Mucosa of descending colon (tissue), 3 donors: ENCODE measurements at places on chromosomes 16 and 17. TPM values are rescaled to one million over a fixed set of nuclear protein-coding genes. Genes with fewer than 3 reads are reported as not detected.
A peak's percentile ranks its signal among the peaks of the same experiment; 100 is the strongest.

GRCh38 chr16:86294535-86295196, 215.7 kb upstream of the FOXF1 start:
- DNase-seq, result peak; percentile 40

DNA sequence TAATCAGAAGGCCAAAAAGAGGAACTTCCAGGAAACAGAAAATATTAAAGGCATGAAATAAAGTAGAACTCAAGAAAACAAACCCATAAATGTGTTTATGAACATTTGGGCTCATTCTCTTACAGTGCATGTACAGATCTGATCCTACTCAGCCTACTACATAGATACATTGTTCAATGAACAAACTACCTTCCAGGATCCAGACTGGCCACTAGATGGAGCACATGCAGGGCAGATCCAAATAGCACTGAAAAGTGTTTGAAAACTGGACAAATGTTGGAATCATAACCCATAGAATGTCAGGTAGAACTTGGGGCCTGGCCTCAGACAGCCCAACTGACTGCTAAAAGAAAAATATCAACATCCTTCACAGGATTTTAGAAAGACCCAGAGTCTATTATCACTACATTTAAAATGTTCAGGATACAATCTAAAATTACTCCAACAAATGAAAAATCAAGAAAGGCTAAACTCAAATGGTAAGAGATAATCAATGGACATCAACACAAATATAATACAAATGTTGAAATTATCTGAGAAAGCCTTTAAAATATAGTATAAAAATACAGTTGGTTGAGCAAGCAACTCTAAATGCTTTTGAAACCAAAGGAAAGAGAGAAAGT, 122.4 kb upstream of the NUDT7 start:
- peak; percentile 60 for DNase-seq

DNA sequence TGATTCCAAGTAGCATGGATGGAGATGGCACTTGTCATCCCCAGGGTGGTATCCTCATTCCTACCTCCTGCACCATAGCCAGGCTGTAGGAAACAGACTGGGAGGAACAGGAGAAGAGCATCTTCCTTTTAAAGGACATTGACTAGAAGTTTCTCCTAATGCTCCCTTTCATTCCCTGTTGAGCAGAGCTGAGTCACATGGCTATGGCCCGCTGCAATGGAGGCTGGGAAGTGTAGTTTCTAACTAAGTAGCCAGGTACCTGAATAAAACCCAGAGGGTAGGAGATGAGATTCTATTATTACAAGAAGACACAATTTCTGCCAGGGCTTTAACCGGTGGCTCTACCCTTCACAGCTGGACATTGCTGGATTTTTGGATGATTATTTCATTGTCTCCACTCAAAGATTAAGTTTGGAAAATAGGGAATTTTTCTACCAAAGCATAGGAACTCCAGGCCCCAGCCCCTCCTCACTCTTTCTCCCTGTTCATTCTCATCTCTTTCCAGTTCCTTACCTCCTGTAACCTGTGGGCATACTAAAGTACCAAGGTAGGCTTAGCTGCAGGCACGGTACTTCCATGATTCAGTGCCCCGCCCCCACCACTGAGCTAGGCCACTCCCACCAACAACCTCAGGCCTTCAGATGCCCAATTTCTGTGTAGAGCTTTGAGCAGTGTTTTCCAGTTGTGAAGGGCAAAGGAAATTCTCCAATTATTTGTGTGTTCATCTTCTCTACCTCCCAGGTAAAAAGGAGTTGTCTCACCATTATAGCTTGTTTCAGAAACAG, 378.3 kb downstream of the CDH13 start:
- DNase-seq, result no peak

- no peak for DNase-seq
Observed at GRCh38 chr17:38464251-38464722, 36.0 kb downstream of the ARHGAP23 start.

- DNase-seq, result no peak
Observed at GRCh38 chr17:81241648-81242420, 2.7 kb downstream of the NDUFAF8 start.

- DNase-seq, result no peak
Observed at GRCh38 chr16:55113210-55113609, 182.5 kb downstream of the IRX5 start.

DNA sequence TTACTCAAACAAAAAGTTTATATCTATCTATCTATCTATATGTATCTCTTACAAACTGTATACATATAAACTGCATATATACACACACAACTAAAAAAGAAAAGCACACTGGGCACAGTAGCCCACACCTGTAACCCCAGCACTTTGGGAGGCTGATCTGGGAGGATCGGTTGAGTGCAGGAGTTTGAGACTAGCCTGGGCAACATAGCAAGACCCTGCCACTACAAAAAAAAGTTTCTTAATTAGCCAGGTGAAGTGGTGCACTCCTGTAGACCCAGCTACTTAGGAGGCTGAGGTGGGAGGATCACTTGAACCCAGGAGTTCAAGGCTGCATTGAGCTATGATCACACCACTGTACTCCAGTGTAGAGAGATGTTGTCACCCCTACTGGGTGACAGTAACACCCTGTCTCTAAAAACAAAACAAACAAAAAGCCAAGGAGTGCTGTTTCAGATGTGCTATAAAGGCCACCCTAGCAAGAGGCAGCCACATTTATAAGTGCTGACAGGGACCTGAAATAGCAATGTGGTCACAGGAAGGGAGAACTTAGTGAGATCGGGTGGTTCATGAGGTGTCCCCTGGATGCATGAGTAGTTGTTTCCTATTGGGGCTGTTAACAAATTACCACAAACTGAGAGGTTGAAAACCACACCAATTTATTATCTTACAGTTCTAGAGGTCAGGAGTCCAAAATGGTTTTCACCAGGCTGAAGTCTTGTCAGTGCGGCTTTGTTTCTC, 4.8 kb downstream of the CD2BP2 start:
- DNase-seq, result no peak

GRCh38 chr16:30974348-30974747, 10.7 kb upstream of the HSD3B7 start:
- no peak for DNase-seq

- no peak for DNase-seq
Observed at GRCh38 chr17:41153856-41154255, 4.2 kb upstream of the KRTAP4-5 start.

DNA sequence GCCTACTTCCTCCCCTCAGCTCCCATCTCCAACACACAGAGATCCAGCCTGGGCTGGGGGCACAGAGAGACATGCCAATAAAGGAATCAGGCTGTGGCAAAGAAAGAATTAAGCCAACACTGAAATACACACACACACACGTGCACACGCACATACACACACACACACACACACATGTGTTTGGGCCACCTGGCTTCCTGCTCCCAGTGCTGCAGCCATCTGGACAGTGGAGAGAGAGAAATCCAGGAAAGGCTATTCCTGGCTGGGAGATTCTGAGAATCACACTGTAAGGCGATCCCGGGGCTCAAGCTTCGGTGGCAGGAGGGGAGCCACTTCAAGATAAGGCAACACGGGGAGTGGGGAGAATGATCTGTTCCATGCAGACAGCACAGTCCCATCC, 72.4 kb downstream of the NOG start:
- no peak for DNase-seq

GRCh38 chr17:4375039-4375748, 8.7 kb upstream of the UBE2G1 start:
- DNase-seq, result no peak

GRCh38 chr16:14301169-14302030, 230.3 kb downstream of the MRTFB start:
- no peak for DNase-seq

DNA sequence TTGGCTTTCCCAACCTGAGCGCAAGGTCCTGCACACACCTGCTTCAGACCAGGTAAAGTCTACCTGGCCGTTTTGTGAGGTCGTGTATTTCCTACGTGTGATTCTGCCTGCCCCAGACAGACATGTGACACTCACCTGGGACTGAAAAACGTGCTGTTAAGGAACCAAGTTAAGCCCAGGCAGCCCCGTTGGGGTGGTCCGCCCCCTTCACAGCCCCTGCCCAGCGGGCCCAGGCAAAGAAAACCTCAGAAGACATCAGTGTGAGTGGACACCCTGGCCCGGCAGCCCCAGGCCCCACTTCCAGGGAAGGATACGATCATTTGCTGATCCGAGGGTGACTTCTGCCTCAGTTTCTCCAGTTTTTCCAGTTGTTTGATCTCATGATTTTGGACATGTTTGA, 4.7 kb downstream of the CIBAR2 start:
- DNase-seq, result no peak

The MEOX1 gene
- total RNA-seq, result 3.5 TPM

The MNT gene
- total RNA-seq, result 39.1 TPM

The DPEP3 gene
- total RNA-seq, result not detected

The MMP2 gene
- 153 TPM for total RNA-seq

The KRT12 gene
- 6.0 TPM for total RNA-seq
